Activated CD4-positive, alpha-beta T cell treated with anti-CD3 and anti-CD28 coated beads, Interleukin-2, amount 10 ng/mL, durations not matched to agents 7 days and 5 days (primary cell): ENCODE measurements at places on chromosomes 7 and 10.

DNA sequence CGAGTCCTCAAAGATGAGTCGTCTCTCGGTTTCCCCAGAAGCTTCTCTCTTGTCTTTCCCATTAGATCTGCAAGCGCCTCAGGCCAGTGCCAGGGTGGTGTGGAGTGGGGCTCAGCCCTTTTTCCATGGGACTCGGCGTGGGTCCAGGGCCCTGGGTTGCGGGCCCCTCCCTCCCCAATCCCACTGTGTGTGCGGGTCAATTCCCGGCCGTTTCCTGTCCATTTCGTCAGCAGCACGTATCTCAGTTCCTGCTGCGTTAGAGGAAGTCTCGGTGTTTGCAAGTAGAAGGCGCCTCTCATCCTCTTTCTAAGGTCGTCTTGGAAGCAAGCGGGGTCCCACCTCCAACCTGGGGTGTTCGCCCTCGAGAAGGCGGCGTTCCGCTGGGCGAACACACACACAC is 25.1 kb upstream of the ADGRA1 start:
- H3K27ac ChIP-seq: no peak overlapping the region
- no peak overlapping the region for H3K4me3 ChIP-seq
- no peaks in the 10 kb centered on the region for H3K27me3 ChIP-seq
- no peak for DNase-seq

DNA sequence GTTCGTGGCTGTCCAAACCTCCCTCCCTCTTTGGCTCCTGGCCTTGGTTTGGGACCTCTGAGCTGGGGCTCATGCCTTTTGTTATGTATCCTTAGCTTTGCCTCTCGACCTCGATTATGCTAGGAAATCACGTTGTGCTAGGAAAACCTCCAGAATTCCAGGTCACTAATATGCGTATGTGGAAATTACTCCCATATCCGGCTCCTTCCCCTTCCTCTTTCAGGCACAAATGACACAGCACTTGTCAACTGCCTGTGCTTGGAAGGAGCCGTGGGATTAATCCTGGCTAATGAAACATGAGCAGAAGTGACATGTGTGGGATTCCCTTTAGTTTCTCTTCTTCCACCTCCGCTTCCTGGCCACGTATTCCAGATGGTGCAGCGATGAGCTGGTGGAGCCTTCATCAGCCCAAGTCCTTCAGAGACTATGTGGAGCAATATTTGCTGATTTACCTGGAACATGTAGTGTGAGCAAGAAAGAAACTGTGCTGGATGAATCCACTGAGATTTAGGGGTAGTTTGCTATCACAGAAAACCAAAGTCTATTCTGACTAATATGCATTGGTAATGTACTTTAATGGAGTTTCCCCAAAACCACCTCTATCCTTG is 149.2 kb downstream of the REEP3 start:
- H3K4me3 ChIP-seq: no peak overlapping the region
- H3K27me3 ChIP-seq: peaks cover 15% of the 10 kb centered on the region
- no peak overlapping the region for H3K27ac ChIP-seq
- DNase-seq: no peak
- H3K36me3 ChIP-seq: no peaks in the 10 kb centered on the region

DNA sequence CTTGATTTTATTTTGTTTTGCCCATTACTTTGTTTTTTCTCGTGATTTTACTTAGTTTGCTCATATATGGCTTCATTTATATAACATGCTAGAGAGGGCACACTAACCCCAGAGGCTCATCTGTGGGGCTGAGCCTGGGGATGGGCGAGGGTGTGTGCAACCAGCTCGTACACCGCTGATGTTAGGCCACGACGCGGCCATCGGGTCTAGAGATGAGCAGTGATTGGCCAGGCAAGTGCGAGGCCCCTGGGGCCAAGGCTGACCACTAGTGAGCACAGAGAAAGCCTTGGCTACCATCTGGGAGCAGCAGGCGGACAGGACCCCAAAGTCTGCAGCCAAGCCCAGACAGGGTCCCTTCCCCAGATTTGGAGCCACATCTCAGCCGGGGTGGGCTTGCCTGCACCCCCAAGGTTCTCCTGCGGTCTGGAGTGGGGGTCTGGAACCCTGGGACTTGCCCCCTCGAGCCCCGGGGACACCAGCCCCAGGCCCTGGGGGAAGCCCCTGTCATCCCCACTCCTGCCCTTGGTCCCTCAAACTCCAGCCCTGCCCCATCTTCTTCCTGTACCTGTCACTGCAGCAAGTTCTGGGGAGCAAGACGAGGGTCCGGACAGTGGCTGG is 3.7 kb downstream of the FUOM start:
- no peak overlapping the region for H3K4me3 ChIP-seq
- peaks cover 5% of the 10 kb centered on the region for H3K4me1 ChIP-seq
- no peak overlapping the region for H3K27ac ChIP-seq
- DNase-seq: no peak

DNA sequence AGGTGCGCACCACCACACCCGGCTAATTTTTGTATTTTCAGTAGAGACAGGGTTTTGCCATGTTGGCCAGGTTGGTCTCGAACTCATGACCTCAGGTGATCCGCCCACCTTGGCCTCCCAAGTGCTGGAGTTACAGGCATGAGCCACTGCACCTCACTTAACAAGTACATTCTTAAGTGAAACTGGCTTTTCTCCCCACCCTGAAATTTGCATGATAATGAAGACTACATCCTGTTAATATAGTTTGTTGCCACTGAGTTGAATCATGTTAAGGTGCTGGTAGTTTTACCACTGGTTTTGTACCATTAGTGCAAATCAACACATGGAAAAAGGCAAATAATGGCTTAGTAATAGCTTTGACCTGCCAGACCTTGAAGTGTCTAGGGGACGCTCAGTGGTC is 62.2 kb downstream of the MPLKIP start:
- no peaks in the 10 kb centered on the region for H3K27me3 ChIP-seq
- H3K36me3 ChIP-seq: peaks cover 7% of the 10 kb centered on the region
- H3K4me1 ChIP-seq: peaks cover 2% of the 10 kb centered on the region
- no peak overlapping the region for H3K27ac ChIP-seq

- no peak for DNase-seq
- H3K4me1 ChIP-seq: no peaks in the 10 kb centered on the region
- H3K27me3 ChIP-seq: no peaks in the 10 kb centered on the region
Measured at GRCh38 chr7:109893231-109893630, 1197.7 kb upstream of the LRRN3 start.

- H3K27ac ChIP-seq: no peak overlapping the region
- H3K4me1 ChIP-seq: no peaks in the 10 kb centered on the region
- no peaks in the 10 kb centered on the region for H3K36me3 ChIP-seq
- no peak for DNase-seq
Measured at GRCh38 chr10:117860135-117860534, 186.6 kb downstream of the RAB11FIP2 start.

DNA sequence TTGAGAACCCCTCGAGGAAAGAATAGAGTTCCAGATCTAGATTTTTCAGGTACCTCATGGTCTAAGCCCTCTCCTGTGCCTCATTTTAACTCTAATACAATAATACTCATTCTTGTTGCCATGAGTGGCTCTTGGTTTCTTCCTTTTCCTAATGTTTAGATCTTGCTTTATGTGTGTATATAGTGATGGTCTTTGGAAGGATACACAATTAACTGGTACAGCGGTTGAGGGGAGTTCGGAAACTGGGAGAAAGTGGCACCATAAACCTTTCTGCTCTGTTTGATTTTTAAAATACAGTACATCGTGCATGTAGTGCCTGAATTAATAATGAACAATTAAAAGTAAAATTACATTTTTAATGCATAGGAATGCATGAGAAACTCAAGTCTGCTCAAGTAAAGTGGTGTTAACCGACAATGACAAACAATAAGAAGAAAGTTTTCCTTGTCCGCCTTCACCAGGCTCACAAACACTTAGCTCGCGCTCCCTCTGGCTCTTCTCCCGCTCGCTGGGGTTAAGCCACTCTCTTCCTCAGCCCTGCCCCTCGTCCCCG is 386 bp upstream of the EIF4EBP2 start:
- peak overlapping the region; percentile 88 for H3K27ac ChIP-seq
- H3K4me1 ChIP-seq: peaks cover 32% of the 10 kb centered on the region
- no peak for DNase-seq
- H3K27me3 ChIP-seq: no peaks in the 10 kb centered on the region
- H3K4me3 ChIP-seq: peak overlapping the region; percentile 98

GRCh38 chr10:44020322-44021111 is 364.4 kb downstream of the CXCL12 start:
- no peak overlapping the region for H3K27ac ChIP-seq
- H3K4me1 ChIP-seq: no peaks in the 10 kb centered on the region
- no peak overlapping the region for H3K4me3 ChIP-seq
- no peak for DNase-seq
- peaks cover 10% of the 10 kb centered on the region for H3K27me3 ChIP-seq

DNA sequence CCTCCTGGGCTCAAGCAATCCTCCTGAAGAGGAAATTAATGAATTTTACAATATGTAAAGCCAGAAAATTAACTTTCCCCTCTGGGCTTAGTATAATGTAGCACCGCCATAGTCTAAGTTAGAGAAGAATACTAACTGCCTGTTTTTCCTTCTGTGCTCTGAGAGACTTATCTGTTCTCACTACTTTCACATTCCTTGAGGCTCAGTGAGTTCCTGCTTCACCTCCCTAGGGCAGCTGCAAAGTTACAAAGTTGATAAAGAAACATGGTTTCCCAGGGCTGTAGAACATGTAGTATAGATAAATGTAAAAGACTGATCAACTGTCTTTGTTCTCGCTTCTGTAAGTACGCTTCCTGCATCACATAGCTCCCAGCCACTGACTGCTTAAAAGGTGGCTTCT is 16.0 kb upstream of the OLAH start:
- no peak overlapping the region for H3K4me3 ChIP-seq
- DNase-seq: no peak
- H3K27ac ChIP-seq: no peak overlapping the region
- H3K4me1 ChIP-seq: peaks cover 11% of the 10 kb centered on the region

DNA sequence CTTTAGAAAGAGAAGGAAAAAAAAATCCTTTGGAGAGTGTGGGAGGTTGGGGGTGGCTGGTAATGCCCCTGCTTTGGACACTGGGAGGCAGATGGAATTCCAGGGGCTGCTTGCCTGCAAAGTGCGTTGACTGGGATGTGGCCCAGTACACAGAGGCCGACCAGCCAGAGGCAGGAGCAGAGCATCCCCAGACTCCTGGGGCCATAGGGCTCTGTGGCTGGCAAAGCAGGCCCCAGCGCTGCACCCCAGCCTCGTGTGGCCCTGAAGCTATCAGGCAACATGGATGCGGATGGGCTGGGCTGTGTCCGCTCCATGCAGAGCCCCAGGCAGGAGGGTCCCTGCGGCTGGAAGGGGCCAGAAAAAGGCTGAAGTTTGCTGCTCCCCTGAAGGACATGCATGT is 361.6 kb upstream of the FZD8 start:
- H3K4me3 ChIP-seq: no peak overlapping the region
- DNase-seq: no peak
- H3K27ac ChIP-seq: no peak overlapping the region
- no peaks in the 10 kb centered on the region for H3K4me1 ChIP-seq

- H3K4me3 ChIP-seq: no peak overlapping the region
- H3K4me1 ChIP-seq: peaks cover 56% of the 10 kb centered on the region
- peaks cover 3% of the 10 kb centered on the region for H3K27me3 ChIP-seq
- no peak for DNase-seq
Measured at GRCh38 chr10:84310470-84310869, 17.9 kb upstream of the CCSER2 start.

- no peak overlapping the region for H3K27ac ChIP-seq
- peak; percentile 52 for DNase-seq
- no peaks in the 10 kb centered on the region for H3K27me3 ChIP-seq
- H3K4me1 ChIP-seq: peaks cover 67% of the 10 kb centered on the region
- peaks cover 59% of the 10 kb centered on the region for H3K36me3 ChIP-seq
Measured at GRCh38 chr10:14536241-14537213, 205.8 kb upstream of the FRMD4A start.

DNA sequence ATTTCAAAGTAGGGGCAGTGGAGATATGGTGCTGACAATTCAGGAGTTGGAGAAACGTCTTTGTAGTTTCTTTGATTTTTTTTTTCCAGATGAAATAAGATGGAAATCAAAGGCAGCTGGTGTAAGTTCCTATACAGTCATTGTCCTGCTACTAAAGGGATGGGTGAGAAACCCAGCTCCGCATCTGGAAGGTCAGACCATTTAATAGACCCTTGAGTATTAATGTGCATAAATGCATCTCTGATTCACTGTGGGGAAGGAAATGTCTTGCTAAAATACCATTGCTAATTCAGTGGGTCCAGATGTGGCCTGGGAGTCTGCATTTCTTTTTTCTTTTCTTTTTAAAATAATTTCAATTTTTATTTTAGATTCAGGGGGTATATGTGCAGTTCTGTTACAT is 15.5 kb downstream of the ABCB4 start:
- H3K4me1 ChIP-seq: no peaks in the 10 kb centered on the region
- H3K4me3 ChIP-seq: no peak overlapping the region
- DNase-seq: no peak
- H3K36me3 ChIP-seq: no peaks in the 10 kb centered on the region
- peaks cover 4% of the 10 kb centered on the region for H3K27me3 ChIP-seq

GRCh38 chr10:49139846-49140195 is 6.0 kb upstream of the FAM170B start:
- H3K36me3 ChIP-seq: no peaks in the 10 kb centered on the region
- no peak for DNase-seq
- no peak overlapping the region for H3K27ac ChIP-seq
- H3K4me1 ChIP-seq: no peaks in the 10 kb centered on the region
- no peak overlapping the region for H3K4me3 ChIP-seq
- H3K27me3 ChIP-seq: peaks cover 13% of the 10 kb centered on the region

- no peaks in the 10 kb centered on the region for H3K36me3 ChIP-seq
- no peaks in the 10 kb centered on the region for H3K27me3 ChIP-seq
- no peak overlapping the region for H3K27ac ChIP-seq
- H3K4me1 ChIP-seq: no peaks in the 10 kb centered on the region
- no peak overlapping the region for H3K4me3 ChIP-seq
Measured at GRCh38 chr10:85713885-85714284, 652.7 kb downstream of the GRID1 start.

- no peak for DNase-seq
- H3K27ac ChIP-seq: peak overlapping the region; percentile 91
- peak overlapping the region; percentile 75 for H3K4me3 ChIP-seq
- H3K4me1 ChIP-seq: peaks cover 89% of the 10 kb centered on the region
- peaks cover 88% of the 10 kb centered on the region for H3K36me3 ChIP-seq
Measured at GRCh38 chr7:139092090-139092796, 17.3 kb downstream of the ZC3HAV1 start.

- no peaks in the 10 kb centered on the region for H3K36me3 ChIP-seq
- no peaks in the 10 kb centered on the region for H3K27me3 ChIP-seq
- H3K4me3 ChIP-seq: no peak overlapping the region
- peaks cover 33% of the 10 kb centered on the region for H3K4me1 ChIP-seq
- H3K27ac ChIP-seq: no peak overlapping the region
Measured at GRCh38 chr10:124066126-124066700, 27.2 kb downstream of the CHST15 start.
